ENCODE measurements at places on chromosomes 3 and 15. TPM values are rescaled to one million over a fixed set of nuclear protein-coding genes. Genes with fewer than 3 reads are reported as not detected.

Gene DPPA2
- total RNA-seq = not detected

Gene LRIG1
- total RNA-seq = 11.1 TPM

Gene STRIT1
- not detected for total RNA-seq

Gene LRRC2
- 0.33 TPM for total RNA-seq

Gene SLC2A2
- total RNA-seq = not detected

GRCh38 chr3:141686466-141687291 is 51.4 kb upstream of the RNF7 start:
- no peak for DNase-seq

GRCh38 chr15:36970522-36970921 is 129.8 kb downstream of the MEIS2 start:
- DNase-seq = no peak

DNA sequence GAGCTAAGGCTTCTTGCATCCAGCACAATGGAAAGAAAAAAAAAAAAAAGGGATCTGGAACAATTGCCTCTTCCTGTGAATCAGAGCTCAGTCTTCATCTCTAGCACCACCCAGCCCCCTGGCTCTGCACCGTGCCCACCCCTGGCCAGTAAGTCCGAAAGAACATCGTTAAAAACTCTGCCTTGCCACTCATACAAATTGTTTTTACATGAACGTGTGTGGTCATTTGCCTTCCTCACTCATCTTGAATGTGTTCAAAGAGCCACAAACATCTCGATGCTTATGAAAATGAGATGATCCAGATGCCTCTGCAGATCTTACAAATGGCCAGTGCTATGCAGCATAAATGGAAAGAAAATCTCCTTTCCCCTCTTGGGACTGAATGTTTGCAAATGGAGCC is 400.0 kb upstream of the PPP2R3A start:
- no peak for DNase-seq

DNA sequence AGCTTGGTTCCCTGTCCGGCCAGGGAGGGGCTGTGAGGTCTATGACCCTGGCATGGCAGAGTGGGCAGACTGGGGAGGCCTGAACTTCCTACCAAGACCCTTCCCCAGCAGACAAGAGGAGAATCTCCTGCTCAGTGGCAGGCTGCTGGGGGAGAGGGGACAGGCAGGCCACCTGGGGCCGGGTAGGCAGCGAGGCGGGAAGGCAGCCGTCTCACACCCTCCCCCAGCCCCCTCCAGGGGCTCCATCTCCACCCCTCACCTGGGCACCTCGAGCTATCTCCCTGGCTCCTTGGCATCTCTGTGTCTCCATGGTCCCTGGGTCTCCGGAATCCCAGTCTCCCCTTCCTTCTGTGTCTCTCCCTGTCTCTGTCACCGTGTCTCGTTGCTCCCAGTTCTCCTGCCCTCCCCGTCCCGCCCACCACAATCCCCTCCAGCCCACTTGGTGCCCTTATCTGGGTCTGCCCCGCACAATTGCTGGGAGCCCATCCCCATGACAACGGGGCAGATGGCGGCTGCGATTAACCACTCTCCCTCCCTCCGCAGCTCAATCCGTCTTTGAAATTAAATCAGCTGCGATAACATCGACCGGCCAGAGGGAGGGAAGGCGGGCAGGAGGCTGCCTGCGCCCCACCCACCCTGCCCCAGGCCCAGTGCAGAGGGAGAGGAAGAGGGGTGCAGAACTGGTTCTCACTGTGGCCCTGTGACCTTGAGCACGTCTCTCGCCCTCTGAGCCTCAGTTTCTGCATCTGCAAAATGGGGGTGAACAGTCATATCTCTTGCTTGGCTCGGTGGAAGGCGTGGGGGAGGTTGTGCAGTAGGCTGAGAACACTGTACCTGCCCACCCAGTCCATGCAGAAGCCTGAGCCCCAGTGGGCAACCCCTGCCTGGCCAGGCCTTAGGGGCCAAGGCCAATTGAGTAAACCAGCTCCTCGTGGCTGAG is 9.6 kb downstream of the DNAJB8 start:
- no peak for DNase-seq

- peak; percentile 79 for DNase-seq
Measured at GRCh38 chr3:71444028-71444860, 139.3 kb downstream of the FOXP1 start.

DNA sequence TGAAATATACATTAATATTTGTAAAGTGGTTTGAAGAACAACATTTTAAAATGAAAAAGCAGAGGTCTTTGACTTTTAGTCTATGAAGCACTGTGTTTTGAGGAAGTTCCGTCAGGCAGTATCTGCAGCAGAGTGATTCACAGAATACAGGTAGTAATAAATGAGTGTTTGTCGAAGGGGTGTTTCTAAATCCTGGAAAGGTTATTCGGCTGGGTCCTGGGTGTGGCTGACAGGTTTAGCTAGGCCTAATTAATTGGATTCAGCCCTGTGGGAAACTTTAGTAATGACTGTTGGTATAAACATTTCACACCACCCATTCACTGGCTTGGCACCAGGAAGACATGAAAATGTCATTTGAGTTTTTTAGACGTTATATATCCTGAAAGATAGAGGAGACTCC is 51.3 kb downstream of the TIPARP start:
- DNase-seq = no peak

DNA sequence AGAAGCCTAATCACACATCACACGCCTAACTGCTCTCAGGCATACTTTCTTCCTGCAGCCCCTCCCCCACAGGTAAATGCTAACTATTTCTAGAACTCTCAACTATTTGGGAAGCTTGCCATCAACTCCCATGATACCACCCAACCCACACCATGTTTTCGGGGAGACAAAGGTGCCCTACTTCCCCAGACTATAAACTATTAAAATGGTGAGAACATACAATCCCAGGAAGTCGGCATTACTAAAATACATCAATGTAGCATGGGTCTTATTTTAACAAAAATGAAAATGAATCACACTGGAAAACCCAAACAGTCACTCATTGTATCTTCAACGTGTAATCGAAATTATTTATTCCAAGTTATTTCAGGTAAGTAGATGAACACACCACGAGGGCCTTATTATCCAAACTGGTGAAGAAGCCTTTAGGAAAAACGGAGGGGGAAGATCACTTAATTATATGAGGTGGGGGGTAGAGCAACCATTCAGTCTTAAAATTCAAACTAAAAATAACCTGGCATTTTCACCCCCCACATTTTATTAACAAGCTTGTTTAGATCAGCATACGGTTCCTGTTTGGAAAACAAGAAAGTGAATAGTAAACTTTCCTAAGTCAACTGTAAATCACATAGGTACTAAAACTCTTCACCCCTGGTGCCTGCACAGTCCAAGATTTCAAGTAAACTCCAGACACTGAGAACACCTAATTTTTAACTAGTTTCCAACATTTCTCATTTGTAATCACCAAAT is 1.9 kb downstream of the TBL1XR1 start:
- DNase-seq = no peak

GRCh38 chr3:60798456-60798855 is 452.8 kb downstream of the FHIT start:
- DNase-seq = no peak

DNA sequence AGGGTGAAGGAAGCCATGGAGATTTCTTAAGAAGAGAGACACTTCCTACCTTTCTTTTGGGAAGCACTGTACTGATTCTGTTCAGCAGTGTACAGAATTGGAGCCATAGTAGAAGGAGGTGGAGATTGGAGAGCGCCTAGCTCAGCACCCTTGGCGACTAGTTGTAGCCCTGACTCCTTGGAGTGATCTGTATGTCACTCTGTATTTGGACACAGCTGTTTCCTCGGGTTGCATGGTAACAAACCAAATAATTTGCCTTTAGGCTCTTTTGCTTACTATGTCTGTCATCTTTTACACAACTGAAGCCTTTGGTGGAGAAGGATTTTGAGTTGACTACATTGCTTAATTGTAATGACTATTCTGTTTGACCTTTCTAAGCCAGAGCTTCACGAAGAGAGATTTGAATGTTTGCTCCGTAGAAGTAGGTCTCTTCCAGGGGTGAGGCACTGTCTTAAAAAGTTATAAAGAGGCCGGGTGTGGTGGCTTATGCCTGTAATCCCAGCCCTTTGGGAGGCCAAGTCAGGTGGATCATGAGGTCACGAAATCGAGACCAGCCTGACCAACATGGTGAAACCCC is 77.1 kb downstream of the AKAP13 start:
- no peak for DNase-seq

- DNase-seq = no peak
Measured at GRCh38 chr3:130428871-130429712, 83.6 kb downstream of the COL6A5 start.

DNA sequence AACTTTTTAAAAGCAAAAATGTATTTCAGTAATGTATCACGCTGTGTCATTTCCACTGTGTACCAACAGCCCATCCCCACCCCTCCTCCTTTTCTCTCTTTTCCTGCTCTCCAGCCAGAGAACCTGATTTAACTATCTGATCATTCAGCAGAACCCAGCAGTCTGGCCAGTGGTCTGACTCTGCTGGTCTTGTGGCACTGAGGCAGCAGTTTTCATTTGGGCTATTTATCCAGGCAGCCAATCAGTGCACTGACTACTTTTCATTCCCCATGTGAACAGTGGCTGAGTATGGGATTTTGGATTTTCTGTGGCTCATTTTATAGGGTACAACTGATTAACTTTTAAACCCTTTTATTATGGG is 56.3 kb downstream of the GPR171 start:
- DNase-seq = no peak

GRCh38 chr3:194756791-194757325 is 71.2 kb downstream of the FAM43A start:
- DNase-seq = no peak

DNA sequence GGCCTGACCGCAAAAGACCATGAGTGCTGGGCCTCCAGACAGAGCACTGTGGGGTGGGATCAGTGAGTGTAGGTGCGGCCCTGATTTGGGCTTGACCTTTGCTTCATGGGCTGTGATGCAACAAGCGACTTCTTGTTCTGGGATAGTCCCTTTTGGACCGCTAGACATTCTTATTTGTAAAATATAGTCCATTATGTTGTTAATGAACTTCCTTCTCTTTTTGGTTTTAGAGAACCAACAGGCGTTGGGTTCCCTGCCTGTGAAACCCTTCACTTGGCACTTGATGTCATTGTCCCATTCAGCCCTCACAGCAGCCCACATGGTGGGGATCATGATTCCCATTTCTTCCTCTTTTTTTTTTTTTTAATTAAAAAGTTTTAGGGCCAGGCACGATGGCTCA is 15.8 kb upstream of the TRH start:
- DNase-seq = no peak

DNA sequence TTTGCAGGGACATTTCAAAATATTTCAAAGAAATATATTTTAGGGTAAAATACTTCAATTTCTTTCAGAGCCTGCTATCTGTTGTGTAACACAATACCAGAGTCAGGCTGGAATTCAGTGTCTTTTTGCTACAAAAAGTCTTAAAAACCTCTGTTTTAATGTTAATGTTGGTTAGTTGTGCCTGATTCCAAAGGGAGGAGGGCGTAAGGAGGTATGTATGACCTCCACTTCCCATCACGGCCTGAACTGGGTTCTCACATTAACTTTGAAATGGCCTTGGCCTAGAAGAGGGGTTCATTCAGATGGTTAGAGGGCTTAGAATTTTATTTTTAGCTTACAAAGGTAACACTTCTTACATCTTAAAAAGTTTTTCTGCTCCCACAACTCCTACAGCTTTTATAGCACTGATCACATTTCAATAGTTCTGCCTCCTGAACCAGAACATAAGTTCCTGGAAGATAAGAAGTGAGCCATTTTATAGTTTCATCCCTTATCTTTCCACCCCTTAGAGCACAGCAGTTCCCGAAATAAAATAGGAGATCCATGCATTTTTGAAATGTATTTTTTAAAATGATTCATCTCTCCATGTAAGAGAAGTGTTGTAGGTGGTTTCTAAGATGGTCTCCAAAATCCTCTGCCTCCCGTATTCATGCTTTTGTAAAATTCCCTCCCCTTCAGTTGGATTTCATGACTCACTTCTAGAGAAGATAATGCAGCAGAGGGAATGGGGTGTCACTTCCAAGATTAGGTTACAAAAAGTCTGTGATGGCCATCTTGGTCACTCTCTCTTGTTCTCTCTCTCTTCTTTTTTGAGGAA is 543.1 kb upstream of the NECTIN3 start:
- no peak for DNase-seq

DNA sequence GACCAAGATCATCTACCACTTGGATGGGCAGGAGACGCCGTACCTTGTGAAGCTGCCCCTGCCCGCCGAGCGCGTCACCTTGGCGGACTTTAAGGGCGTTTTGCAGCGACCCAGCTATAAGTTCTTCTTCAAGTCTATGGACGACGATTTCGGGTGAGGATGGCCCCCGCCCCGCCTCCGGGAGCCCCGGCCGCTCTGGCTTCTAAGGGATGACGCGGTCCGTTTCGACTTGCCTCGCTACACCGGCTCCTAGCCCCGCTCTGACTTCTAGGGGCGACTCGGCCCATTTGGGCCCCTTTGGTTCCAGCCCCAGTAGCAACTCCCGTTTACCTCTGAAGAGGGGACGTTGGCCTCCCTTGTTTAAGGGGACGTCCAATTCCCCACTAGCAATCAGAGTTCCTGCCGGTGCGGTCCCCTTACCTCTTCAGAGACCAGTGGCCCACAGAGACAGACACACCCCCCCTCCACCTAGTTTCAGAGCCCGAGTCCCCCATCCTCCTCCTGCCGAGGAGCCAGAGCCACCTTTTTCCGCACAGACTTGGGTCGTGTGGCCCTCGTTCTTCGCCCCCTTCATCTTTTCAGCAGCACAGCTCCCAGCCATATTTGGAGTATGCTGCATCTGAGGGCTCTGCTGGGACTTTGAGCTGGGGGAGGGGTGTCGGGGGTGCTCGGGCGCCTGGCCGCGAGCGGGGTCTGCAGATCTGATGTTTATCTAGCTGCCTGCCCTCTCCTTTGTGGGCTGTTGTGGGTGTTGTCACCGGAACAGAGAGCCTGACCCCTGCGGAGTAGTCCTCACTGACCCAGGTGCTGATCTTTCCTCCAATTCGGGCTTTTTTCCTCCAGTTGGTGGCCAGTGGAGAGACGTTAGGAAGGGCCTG is 706 bp downstream of the DVL3 start:
- DNase-seq = peak; percentile 25

DNA sequence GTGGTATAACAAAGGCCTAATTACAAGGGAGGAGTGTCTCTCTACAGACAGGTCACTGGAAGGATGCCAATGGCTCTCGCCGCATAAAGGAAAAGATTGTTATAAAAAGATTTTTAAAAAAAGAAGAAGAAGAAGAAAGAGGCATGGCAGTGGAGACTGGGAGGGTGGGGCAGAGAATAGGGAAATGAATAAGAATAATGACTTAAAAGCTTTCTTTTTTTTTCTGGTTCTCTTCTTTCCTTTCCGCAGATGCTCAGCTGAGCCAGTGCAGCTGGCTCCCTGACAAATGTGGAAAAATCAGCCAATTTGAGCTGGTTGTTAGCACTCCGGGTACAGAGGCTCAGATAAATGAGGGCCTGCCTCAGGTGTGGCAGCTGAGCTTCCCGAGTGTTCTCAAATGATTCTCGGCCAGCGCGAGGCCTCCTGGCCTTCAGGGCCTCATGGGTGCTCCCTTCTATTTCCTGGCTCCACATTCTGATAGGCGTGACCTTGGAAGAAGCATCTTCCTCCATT is 234.1 kb downstream of the RORA start:
- DNase-seq = no peak

- DNase-seq = no peak
Measured at GRCh38 chr15:93048759-93049161, 40.3 kb downstream of the RGMA start.
